Choroid plexus epithelial cell (primary cell): ENCODE measurements at places on chromosomes 12 and 14.

GRCh38 chr14:99878563-99878962 lies 85.3 kb downstream of the EML1 start:
- DNase-seq = no peak

- DNase-seq = no peak
Observed at GRCh38 chr12:32504591-32504990, 105.2 kb downstream of the FGD4 start.

DNA sequence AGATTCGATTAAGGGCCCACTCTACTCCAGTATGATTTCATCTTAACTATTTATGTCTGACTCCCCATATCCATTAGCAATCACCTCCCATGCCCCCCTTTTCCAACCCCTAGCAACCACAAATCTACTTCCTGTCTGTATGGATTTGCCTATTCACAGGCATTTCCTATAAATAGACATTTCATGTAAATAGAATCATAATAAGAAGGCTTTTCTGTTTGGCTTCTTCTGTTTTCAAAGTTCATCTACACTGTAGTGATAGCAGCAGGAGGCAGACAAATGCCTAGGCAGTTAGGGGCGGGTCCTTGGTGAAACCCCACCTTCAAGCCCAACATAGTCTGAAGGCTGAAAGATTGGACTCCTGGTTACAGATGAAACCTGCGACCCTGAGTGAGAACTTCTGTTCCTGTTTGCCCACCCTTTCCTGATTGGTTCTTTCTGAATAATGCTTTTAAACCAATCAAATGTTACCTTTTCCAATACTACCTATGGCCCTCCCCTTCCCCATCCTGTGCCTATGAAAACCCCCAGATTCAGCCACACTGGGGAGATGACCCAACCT lies 62.1 kb upstream of the HECTD1 start:
- DNase-seq = peak; percentile 50

GRCh38 chr14:67425608-67426007 lies 13.6 kb upstream of the PLEK2 start:
- no peak for DNase-seq

GRCh38 chr12:124501112-124501561 lies 66.3 kb downstream of the NCOR2 start:
- DNase-seq = no peak

GRCh38 chr14:58912287-58912686 lies 274.5 kb downstream of the DACT1 start:
- no peak for DNase-seq

DNA sequence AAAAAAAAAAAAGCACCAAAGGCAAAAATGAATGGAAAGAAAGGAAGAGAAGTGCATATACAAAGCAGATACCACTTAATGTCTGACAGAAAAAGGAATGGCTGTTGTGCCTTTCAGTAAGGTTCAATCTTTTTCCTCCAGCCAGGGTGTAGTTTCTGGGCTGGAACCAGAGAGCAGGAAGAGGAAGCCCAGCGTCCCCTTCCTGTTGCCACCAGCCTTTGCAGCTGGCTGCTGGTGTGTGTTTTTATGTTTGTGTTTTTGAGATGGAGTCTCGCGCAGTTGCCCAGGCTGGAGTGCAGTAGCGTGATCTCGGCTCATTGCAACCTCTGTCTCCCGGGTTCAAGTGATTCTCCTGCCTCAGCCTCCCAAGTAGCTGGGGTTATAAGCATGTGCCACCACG lies 64.6 kb upstream of the LTA4H start:
- no peak for DNase-seq

GRCh38 chr12:124545508-124546418 lies 21.6 kb downstream of the NCOR2 start:
- peak; percentile 94 for DNase-seq

- DNase-seq = no peak
Observed at GRCh38 chr12:5078423-5078822, 34.7 kb downstream of the KCNA5 start.

DNA sequence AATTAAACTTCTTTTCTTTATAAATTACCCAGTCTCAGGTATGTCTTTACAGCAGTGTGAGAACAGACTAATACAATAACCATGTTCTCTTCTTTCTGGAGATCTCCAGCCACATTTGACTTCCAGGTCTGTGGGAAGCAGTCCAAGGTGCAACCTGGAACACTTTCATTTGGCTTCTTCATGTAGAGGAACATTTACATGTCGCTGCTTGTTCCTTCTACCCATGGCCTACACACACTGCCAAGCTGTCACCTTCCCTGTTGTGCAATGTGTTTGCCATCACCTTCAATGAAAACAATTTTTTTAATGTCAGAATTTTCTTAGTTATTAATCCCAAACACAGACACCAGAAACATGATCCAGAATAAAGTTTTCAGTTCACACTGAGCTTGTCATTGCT lies 104.7 kb downstream of the PRKCH start:
- DNase-seq = no peak

GRCh38 chr14:71538288-71538687 lies 393.9 kb upstream of the RGS6 start:
- DNase-seq = no peak

- DNase-seq = no peak
Observed at GRCh38 chr12:21939435-21939834, 1.8 kb downstream of the ABCC9 start.

DNA sequence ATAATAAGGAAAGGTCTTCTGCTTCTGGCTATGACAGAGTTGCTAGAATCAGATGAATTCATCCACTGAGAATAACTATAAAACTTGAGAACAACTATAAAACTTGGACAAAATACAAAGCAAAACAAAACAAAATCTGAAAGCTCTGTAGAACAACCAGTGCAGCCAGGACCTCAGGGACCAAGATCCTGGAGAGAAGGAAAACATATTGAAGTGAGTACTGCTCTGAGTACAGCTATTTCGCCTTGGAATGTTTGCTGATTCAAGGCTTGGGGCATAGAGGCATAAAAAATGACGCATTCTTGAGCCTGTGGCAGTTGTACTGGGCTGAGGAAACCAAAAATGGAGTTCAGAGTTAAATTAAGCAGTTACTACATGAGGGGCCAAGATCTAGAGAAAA lies 21.7 kb downstream of the FOXA1 start:
- DNase-seq = no peak

DNA sequence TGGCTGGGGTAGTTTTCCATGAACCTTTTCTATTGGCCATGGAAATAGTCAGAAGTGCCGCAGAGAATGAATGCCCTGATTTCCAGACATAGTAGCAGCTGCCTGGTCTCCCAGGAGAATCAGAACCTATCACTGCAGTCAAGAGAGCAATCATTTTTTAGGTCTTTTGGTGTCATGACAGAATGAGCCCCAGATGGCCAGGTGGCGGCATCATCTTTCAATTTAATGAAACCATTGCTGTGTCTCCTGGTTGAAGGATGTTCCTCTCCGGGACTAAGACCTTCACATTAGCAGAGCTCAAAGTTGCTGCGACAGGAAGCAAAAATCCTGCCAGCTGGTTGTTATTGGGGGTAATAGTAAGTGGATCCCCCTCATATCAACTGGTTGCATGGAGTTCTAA lies 18.8 kb downstream of the TNFAIP2 start:
- no peak for DNase-seq

DNA sequence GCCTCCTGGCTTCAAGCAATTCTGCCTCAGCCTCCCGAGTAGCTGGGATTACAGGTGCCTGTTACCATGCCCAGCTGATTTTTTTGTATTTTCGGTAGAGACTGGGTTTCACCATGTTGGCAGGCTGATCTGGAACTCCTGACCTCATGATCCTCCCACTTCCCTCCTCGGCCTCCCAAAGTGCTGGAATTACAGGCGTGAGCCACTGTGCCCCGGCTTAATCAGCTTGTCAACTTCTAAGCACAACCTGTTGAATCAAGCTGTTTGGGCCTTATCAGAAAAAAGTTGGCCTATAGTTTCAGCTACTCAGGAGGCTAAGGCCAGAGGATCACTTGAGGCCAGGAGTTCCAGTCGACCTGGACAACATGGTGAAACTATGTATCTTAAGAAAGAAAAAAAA lies 7.9 kb downstream of the MARK3 start:
- DNase-seq = no peak

DNA sequence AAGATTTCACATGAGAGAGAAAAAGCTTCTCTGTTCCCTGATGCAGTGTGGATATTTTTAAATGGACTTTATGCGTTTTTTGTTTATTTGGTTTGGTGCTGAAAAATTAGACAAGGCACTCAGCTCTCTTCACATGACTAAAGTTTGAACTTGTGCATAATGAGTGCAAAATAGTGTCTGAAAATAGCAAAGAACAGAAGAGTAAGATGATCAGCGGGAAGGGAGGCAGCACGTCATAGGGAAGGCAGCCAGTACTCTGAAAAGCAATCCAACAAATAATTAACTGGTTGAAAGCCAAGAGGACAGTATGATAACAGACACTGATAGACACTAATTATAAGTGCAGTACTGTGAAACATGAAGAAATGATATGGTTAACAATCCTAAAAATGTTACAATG lies 46.6 kb upstream of the CDKN3 start:
- peak; percentile 84 for DNase-seq

GRCh38 chr12:110907583-110907982 lies 12.8 kb downstream of the MYL2 start:
- DNase-seq = no peak

GRCh38 chr12:16603916-16604575 lies 1.9 kb downstream of the LMO3 start:
- no peak for DNase-seq

DNA sequence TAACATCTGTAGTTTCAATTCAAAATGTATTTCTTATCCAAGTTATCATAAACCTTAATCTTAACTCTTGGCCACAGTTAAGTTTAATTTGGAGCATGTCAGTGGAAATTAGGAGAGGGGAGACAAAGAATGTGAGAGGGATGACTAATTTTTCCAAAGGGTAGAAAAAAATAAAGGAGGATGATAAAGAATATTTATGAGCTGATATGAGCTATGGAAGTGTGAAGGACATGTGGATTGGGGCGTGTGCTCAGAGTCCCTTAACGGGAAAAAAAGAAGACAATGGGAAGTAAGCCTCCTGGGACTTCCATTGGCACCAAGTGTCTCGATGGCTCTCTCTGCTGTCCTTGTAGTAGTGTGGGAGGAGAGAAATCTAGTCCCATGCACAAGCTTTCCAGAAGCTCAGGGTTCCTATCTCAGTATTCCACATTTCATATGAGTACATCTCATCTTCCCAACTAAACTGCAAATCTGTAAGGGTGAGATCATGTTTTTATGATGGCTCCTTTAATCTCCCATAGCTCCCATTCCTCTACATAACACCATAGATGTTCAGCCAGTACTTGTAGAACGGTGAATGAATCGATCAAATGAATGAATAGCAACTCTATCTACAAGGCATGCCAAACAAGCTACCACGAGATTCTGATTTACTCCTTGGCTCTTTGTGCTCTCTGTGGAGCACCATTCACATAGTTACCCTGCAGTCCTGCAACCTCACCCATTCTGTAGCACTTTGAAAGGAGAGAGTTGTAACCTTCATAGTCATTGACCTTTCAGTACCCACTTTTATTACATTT lies 27.4 kb downstream of the BCL2L14 start:
- no peak for DNase-seq

DNA sequence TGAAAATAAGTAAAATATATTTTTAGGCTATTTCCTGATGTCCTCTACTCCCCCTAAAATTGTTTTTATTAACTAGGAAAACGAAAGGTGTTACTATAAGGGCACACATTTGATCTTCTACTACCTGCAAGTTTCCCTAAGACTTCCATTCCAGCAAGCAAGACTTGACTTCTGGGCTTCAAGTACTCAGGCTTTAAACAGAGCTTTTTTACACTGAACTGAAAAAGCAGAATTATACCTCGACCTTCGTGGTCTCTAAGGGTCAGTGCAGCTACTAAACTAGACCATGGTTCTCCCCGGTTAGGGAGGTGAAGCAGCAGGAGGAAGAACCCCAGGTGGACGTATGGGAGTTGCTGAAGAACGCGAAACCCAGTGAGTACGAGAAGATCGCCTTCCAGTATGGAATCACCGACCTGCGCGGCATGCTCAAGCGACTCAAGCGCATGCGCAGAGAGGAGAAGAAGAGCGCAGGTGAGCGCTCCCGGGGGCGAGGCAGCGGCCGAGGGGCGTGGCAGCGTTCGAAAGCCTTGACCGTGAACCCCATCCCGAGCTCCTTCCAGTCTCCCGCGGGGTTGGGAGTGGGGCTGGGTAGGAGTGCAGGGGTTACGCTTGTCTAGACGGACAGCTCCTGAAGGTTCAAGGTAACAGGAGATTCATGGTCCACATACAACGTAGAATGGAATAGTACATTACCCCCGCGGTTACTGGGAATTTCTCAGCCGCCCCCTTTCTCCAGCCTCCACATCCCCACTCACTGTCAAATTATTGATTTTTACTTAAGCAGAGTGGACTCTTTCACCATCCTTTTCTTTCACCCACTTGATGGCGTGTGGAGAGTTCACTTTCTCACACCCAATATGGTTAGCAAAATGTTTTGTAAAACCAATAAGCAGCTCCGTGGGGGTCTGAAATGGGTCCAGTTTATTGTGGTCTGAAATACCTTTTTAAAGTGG lies 47.6 kb downstream of the MYBPC1 start:
- DNase-seq = no peak

GRCh38 chr14:35558680-35559079 lies 24.7 kb downstream of the INSM2 start:
- DNase-seq = no peak

- DNase-seq = peak; percentile 74
Observed at GRCh38 chr14:104677512-104678332, 11.7 kb upstream of the INF2 start.

- no peak for DNase-seq
Observed at GRCh38 chr12:117125767-117126166, 26.6 kb upstream of the TESC start.

DNA sequence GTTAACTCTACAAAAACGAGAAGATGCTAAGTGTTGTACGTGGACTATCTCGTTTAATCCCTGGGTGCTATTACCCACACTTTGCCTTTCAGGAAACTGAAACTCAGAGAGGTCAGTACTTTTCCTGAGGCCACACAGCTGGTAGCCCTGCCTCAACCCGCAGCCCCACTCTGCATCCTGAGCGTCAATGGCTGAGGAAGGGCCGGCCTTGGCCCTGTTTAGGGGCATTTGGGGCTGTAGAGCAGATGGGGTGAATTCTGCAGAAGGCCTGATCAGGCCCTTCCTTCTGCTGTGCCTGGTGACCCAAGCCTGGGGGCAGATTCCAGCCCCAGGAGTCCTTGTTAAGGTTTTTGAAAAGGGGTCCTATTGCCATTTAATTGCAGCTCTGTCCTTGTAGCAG lies 3.7 kb upstream of the CCDC197 start:
- DNase-seq = no peak

GRCh38 chr12:64991121-64991611 lies 129.9 kb downstream of the WIF1 start:
- DNase-seq = no peak

- no peak for DNase-seq
Observed at GRCh38 chr14:93065272-93065730, 50.4 kb downstream of the ITPK1 start.

GRCh38 chr14:88005050-88005481 lies at the start of gene GPR65:
TSS of gene GPR65 (plus strand) at chr14:88005135. CDS start at chr14:88010848, 5,713 bp downstream.
- peak; percentile 48 for DNase-seq
